CD4-positive, alpha-beta T cell treated with Interleukin-2 at 100 ng/mL for 4 hours (primary cell): ENCODE measurements at places on chromosomes 7 and 10.

- no peak for DNase-seq
Observed at GRCh38 chr10:113518816-113519591, 33.8 kb upstream of the HABP2 start.

DNA sequence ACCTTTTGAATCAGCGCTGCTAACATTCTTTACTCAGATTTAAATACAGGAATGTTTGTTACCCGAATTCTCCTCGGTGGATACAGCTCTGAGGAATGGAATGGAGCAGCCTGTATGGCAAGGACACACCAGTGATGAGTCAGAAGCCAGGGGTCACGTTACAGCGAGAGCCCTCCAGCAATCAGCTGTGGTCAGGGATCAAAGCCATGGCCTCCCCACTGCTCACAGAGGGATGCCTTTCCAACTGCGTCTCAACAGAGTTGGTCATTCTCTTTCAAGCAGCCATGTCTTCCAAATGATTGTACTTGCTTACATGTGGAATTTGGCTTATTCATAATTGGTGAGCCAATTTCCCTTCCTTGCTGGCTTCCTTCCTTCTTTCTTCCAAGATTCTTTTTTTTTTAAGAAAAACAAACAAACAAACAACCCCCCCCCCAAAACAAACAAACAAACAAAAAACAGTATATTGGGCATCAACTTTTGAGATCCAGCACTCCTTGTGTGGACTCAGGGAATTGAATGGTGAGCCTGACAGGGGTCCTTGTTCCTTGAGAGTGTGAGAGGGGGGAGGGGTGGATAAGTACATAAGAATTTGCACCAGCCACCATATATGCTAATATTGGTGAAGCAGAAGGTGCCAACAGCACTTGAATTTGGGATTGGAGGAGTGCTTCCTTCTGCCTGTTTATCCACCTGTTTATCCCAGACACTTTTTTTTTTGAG is 100.2 kb downstream of the ATXN7L1 start:
- no peak for DNase-seq

DNA sequence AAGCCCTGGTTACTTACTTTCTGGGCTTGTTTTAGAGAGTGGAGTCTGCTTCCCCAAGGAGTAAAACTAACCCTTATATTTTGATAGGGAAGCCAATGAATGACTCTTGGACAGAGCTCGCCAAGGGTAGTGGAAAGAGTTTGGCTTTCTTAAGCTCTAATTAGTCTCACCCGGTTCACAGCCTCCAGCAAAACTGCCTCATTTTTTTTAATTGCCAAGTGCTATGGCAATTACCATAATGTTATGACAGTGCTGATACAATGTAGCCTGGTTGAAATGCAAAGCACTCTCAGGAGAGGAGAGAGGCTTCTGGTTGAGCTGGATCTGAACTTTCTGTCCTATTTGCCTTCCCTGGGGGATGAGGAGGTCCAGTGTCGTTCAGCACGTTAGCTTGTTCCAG is 376.1 kb upstream of the CHRM2 start:
- DNase-seq, result no peak

- no peak for DNase-seq
Observed at GRCh38 chr7:116876664-116877442, 14.5 kb downstream of the CAPZA2 start.

DNA sequence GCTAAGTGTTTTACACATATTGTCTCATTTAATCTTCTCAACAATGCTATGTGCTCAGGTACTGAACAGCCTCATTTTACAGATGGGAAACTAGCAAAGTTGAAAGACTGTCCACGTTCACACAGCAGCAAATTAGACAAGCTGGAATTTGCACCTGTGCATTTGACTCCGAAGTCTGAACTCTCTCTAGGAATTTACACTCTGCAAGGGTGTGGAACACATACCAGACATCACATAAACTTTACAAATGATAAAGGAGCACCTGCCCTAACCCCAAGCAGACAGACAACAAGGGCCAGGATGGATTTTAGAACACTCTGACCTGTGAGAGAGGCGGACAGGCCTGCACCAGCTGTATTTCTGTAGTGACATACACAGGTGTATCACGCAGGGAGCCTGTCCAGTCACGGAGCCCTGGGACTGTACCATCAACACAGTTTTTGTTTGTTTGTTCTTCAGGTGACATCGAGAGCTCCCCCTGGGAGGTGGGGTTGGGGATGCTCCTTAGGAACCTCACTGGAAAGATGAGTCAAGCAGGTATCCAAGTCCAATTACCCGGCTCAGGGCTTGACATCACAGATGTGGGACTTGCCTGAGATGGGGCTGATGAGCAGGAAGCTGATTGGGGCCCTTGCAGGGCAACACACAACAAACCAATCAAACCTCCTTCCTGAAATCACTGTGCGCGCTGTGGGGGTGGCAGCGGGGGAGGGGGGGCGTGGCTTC is 31.0 kb downstream of the MKI67 start:
- DNase-seq, result peak; percentile 38
